ENCODE measurements at places on chromosomes 3 and 15. TPM values are rescaled to one million over a fixed set of nuclear protein-coding genes. Genes with fewer than 3 reads are reported as not detected.

POLQ gene
- 14.3 TPM for total RNA-seq

DNA sequence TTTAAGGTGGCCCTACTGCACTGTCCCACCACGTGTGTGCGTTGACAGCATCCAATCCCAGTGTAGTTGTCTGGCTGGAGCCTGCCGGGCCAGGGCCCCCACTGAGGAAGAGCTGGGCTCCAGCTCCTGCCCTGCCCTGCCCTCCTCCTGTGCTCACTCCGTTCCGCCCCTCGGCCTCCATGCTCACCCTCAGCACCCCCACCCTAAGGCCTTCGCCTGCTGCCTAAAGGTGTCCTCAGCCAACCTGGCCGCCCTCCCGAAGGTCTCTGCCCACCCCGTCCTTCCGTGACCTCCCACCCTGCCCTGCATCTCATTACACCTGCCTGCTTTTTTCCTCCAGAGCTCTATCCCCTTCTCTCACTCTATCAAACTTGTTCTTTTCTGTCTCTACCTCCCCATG, 118.0 kb downstream of the TPRA1 start:
- no peak for DNase-seq
- peaks cover 38% of the 10 kb centered on the region for H3K27me3 ChIP-seq

SYNPR gene
- total RNA-seq: not detected

- peak overlapping the region; percentile 91 for H3K27ac ChIP-seq
- no peak overlapping the region for H3K4me3 ChIP-seq
- H3K4me1 ChIP-seq: peaks cover 43% of the 10 kb centered on the region
- H3K36me3 ChIP-seq: peaks cover 3% of the 10 kb centered on the region
These were observed 22.7 kb downstream of the MGLL start for GRCh38 chr3:127799476-127800222.

GRCh38 chr3:148102156-148102555, 595.5 kb upstream of the AGTR1 start:
- H3K4me3 ChIP-seq: no peak overlapping the region
- no peak overlapping the region for H3K27ac ChIP-seq
- no peaks in the 10 kb centered on the region for H3K27me3 ChIP-seq
- H3K4me1 ChIP-seq: no peaks in the 10 kb centered on the region

- H3K4me1 ChIP-seq: no peaks in the 10 kb centered on the region
- H3K36me3 ChIP-seq: no peaks in the 10 kb centered on the region
These were observed 6.5 kb upstream of the AQR start for GRCh38 chr15:34976073-34976472.

DNA sequence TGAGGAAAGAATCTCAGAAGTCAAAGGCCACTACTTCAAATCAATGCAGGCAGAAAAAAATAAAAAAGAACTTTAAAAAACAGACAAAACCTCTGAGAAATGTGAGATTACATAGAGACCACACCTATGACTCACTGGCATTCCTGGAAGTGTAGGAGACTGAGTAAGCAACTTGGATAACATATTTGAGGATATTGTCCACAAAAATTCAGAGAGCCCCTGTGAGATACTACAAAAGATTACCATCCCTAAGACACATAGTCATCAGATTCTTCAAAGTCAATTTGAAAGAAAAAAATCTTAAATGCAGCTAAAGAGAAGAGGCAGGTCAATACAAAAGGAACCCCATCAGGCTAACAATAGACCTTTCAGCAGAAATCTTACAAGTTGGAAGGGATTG, 887.3 kb downstream of the NTRK3 start:
- no peak overlapping the region for H3K27ac ChIP-seq
- 0 out of 2 replicates have a peak, but pooled peaks cover 6% of the 10 kb centered on the region for H3K4me1 ChIP-seq
- no peaks in the 10 kb centered on the region for H3K36me3 ChIP-seq
- H3K4me3 ChIP-seq: no peak overlapping the region
- DNase-seq: peak; percentile 64

GRCh38 chr3:62577153-62577552, 203.8 kb upstream of the FEZF2 start:
- no peak overlapping the region for H3K4me3 ChIP-seq
- H3K27ac ChIP-seq: no peak overlapping the region
- H3K4me1 ChIP-seq: no peaks in the 10 kb centered on the region
- no peak for DNase-seq
- no peaks in the 10 kb centered on the region for H3K27me3 ChIP-seq

GRCh38 chr3:152183473-152183872, 85.3 kb upstream of the MBNL1 start:
- no peaks in the 10 kb centered on the region for H3K4me1 ChIP-seq
- H3K27me3 ChIP-seq: no peaks in the 10 kb centered on the region
- H3K36me3 ChIP-seq: no peaks in the 10 kb centered on the region
- DNase-seq: no peak

SSUH2 gene
- 6.1 TPM for total RNA-seq

- no peaks in the 10 kb centered on the region for H3K36me3 ChIP-seq
- DNase-seq: no peak
- H3K27ac ChIP-seq: no peak overlapping the region
- H3K4me3 ChIP-seq: no peak overlapping the region
- H3K4me1 ChIP-seq: no peaks in the 10 kb centered on the region
These were observed 101.1 kb downstream of the IL1RAP start for GRCh38 chr3:190615060-190615384.

IL17RC gene
- total RNA-seq: 45.0 TPM

GRCh38 chr15:73056460-73056859, 4.2 kb downstream of the NEO1 start:
- H3K4me1 ChIP-seq: no peaks in the 10 kb centered on the region
- H3K4me3 ChIP-seq: no peak overlapping the region
- no peaks in the 10 kb centered on the region for H3K36me3 ChIP-seq
- 0 out of 2 replicates have a peak, but pooled peaks cover 4% of the 10 kb centered on the region for H3K27me3 ChIP-seq
- no peak for DNase-seq

- H3K36me3 ChIP-seq: no peaks in the 10 kb centered on the region
- no peaks in the 10 kb centered on the region for H3K27me3 ChIP-seq
- H3K4me3 ChIP-seq: no peak within 1 kb of the TSS
- no peak for DNase-seq
These were observed at the start of gene MUSTN1 for GRCh38 chr3:52834871-52835501. TSS of gene MUSTN1 (minus strand) at chr3:52835019. CDS start at chr3:52834948, 71 bp downstream.

GRCh38 chr3:192129586-192129985, 597.8 kb downstream of the FGF12 start:
- no peak for DNase-seq
- H3K36me3 ChIP-seq: no peaks in the 10 kb centered on the region
- no peak overlapping the region for H3K4me3 ChIP-seq
- H3K27me3 ChIP-seq: no peaks in the 10 kb centered on the region
- H3K4me1 ChIP-seq: no peaks in the 10 kb centered on the region

- no peaks in the 10 kb centered on the region for H3K4me1 ChIP-seq
- no peaks in the 10 kb centered on the region for H3K27me3 ChIP-seq
- no peak for DNase-seq
- H3K27ac ChIP-seq: no peak overlapping the region
- H3K36me3 ChIP-seq: no peaks in the 10 kb centered on the region
- H3K4me3 ChIP-seq: no peak overlapping the region
These were observed 164.7 kb downstream of the PGPEP1L start for GRCh38 chr15:98842973-98843285.

- H3K36me3 ChIP-seq: no peaks in the 10 kb centered on the region
- DNase-seq: no peak
- H3K4me1 ChIP-seq: peaks cover 32% of the 10 kb centered on the region
- no peak overlapping the region for H3K27ac ChIP-seq
- no peaks in the 10 kb centered on the region for H3K27me3 ChIP-seq
- no peak overlapping the region for H3K4me3 ChIP-seq
These were observed 137.0 kb downstream of the TMCO5A start for GRCh38 chr15:38071211-38071972.

AGBL1 gene
- not detected for total RNA-seq

- no peak for DNase-seq
- H3K4me1 ChIP-seq: 0 out of 2 replicates have a peak, but pooled peaks cover 10% of the 10 kb centered on the region
- H3K36me3 ChIP-seq: no peaks in the 10 kb centered on the region
- no peak overlapping the region for H3K4me3 ChIP-seq
- no peak overlapping the region for H3K27ac ChIP-seq
These were observed 4.0 kb upstream of the ZNF639 start for GRCh38 chr3:179318876-179319275.

DNA sequence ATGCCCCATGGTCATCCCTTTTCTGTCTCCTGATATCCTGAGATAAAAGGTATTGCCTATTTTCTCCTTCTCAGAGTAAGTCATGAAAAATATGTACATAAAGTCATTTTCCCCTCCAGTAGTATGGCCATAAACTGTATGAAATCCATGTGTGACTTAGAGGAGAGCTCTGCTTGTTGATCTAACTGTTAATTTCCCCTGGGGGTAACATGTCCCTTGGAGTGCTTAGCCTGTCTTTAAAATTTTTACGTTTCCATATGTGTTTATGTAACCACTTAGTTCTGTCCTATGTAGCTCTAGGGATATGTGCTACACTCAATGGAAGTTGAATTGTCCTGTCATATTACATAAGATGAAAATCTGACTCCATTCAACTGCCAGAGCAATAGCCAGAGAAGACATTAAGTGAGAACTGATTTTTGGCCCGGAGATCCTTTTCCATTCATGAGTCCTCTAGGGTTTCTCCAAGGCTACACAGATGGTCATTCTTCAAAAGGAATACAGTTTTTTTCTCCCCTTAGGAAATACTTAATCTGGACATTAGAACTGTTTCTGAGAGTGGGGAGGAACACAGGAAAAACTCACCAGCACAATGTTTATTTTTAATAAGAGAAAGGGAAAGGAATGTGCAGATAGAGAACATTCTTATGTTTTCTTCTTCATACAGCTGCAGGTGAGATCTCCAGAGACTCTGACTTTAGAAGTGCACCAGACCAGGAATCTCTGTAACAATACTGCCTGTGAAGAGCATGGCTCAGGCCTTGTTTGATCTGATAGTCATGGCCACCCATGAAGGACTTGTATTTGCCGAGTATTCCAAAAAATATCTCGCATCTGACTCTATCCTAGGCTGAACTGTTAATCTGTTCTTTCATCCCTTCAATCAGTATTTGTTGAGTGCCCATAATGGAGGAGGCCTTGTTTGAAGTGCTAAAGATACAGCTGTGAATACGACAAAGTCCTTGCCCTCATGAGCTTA, 29.8 kb upstream of the CLRN1 start:
- H3K27me3 ChIP-seq: no peaks in the 10 kb centered on the region
- H3K36me3 ChIP-seq: no peaks in the 10 kb centered on the region
- no peak overlapping the region for H3K4me3 ChIP-seq

GRCh38 chr3:62028236-62028635, 345.1 kb downstream of the FEZF2 start:
- no peak for DNase-seq
- H3K27ac ChIP-seq: no peak overlapping the region
- no peaks in the 10 kb centered on the region for H3K4me1 ChIP-seq
- H3K36me3 ChIP-seq: no peaks in the 10 kb centered on the region
- H3K4me3 ChIP-seq: no peak overlapping the region

DNA sequence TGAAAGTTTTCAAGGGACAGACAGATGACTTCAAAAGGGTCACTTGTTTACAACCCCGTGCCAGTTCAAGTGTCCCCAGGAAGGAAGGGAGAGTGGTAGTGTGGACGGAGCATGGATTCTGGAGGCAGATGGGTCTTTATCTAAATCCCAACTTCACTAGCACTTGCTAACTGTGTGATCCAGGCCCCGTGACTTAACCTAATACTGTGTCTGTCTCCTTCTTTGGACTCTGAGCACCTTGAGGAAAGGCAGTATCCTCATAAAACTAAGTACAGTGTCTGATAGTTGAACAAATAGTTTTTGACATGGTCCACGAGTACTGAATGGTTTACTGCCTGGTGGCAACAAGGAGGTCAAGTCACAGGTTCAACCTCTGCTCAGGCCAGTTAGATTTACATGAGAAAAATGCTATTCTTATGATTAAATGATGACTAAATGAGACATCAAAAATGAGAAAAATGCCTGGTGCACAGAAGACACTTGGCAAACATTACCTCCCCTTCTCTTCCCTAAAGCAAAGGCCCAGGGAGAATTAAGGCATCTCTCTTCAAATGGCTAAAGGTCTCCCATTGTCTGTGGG, 48.9 kb downstream of the ABCC5 start:
- H3K27me3 ChIP-seq: no peaks in the 10 kb centered on the region
- H3K4me1 ChIP-seq: peaks cover 64% of the 10 kb centered on the region
- DNase-seq: no peak
- H3K36me3 ChIP-seq: peaks cover 61% of the 10 kb centered on the region
- H3K4me3 ChIP-seq: no peak overlapping the region

- H3K36me3 ChIP-seq: no peaks in the 10 kb centered on the region
- DNase-seq: no peak
- H3K27ac ChIP-seq: no peak overlapping the region
- no peak overlapping the region for H3K4me3 ChIP-seq
- H3K27me3 ChIP-seq: no peaks in the 10 kb centered on the region
- H3K4me1 ChIP-seq: 0 out of 2 replicates have a peak, but pooled peaks cover 16% of the 10 kb centered on the region
These were observed 83.3 kb downstream of the FILIP1L start for GRCh38 chr3:100030914-100031425.

DNA sequence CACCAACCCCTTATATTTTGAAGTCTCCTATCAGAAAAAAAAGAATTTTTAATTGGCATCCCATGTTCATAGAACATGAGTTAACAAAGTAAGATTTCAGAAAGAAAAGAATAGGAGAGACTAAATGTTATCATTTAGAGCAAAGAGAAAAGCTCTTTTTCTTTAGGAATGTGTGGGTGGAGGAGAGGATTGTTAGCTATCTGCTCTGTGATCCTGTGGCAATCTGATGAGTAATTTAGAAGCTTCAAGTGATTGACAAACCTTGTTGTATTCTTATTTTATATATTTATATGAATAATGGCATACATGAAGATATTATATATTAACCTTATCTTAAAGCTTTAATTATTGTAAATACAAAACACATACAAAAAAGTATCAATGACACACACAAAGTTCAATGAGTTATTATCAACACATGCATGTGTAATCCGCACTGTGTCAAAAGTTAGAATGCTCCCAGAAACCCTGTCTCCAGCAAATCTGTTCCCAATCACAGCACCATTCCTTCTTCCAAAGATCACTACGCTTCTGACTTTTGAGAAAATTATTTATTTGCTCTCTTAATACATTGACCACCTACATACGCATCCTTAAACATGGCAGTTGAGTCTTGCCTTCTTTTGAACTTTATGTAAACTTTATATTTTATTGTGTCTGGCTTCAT, 907.4 kb downstream of the MCTP2 start:
- no peak overlapping the region for H3K4me3 ChIP-seq
- no peaks in the 10 kb centered on the region for H3K27me3 ChIP-seq
- no peaks in the 10 kb centered on the region for H3K4me1 ChIP-seq
- no peak for DNase-seq
- no peaks in the 10 kb centered on the region for H3K36me3 ChIP-seq

Measured in PC-9 (cell line).